Neural crest cell (in vitro differentiated cells): ENCODE measurements at places on chromosomes 13 and 19. TPM values are rescaled to one million over a fixed set of nuclear protein-coding genes. Genes with fewer than 3 reads are reported as not detected.

GRCh38 chr19:4979211-4979807, 10.4 kb downstream of the KDM4B start:
- no peak overlapping the region for H3K4me3 ChIP-seq
- H3K4me1 ChIP-seq, result peaks cover 33% of the 10 kb centered on the region
- DNase-seq, result no peak
- no peak overlapping the region for H3K27ac ChIP-seq
- H3K36me3 ChIP-seq, result no peaks in the 10 kb centered on the region

- peaks cover 30% of the 10 kb centered on the region for H3K27me3 ChIP-seq
- no peaks in the 10 kb centered on the region for H3K36me3 ChIP-seq
- no peak overlapping the region for H3K27ac ChIP-seq
- DNase-seq, result no peak
Measured at GRCh38 chr19:29507081-29507860, 18.5 kb upstream of the VSTM2B start.

The ZNF729 gene
- total RNA-seq, result not detected in 2 replicates

DNA sequence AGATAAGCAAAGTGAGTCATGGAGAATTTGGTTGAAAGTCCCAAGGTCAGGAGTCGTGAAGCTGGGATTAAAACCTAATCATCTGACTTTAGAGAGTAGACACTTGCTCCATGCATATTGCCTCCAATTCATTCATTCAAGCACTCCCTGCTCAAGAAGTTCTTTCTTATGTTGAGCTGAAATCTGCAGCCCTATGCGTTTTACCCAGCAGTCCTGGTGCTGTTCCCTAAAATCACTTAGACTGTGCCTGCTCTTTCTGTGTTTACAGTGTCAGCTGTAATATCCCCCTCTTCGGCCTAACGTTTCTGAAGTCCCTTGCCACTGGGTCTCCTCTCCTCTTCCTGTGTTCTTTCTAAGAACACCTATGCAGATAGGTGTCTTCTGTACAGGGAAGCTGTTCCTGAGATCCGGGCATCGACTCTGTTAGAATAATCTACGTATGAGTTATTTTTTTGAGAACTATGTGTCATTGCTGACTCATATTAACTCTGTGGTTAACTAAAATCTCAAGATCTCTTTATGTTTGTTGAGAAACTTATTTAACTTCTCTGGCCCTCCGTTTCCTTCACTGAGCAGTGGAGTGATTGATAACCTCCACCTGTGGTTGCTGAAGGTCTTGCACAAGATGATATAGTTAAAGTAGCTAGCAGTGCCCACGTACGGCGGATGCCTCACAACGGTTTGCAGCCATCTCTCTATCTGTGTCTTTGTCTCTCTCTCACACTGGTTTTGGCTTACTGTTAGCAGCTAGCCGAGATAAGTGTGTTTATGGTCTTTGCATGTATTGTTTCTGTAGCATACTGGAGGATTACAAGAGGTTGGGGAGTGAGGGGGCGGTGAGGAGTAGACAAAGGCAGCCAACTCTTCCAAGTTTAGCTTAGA, 4.7 kb downstream of the ALOX5AP start:
- H3K4me3 ChIP-seq, result no peak overlapping the region
- DNase-seq, result no peak
- H3K27me3 ChIP-seq, result no peaks in the 10 kb centered on the region
- H3K27ac ChIP-seq, result no peak overlapping the region
- peaks cover 39% of the 10 kb centered on the region for H3K4me1 ChIP-seq

GRCh38 chr19:8517551-8518442, 3.8 kb upstream of the ZNF414 start:
- peaks cover 5% of the 10 kb centered on the region for H3K27me3 ChIP-seq
- peaks cover 17% of the 10 kb centered on the region for H3K4me1 ChIP-seq
- no peak for DNase-seq
- H3K27ac ChIP-seq, result peak overlapping the region; percentile 47
- peak overlapping the region; percentile 64 for H3K4me3 ChIP-seq
- peaks cover 3% of the 10 kb centered on the region for H3K36me3 ChIP-seq

The ETV2 gene
- total RNA-seq, result 1.7 and 1.8 TPM in 2 replicates

- H3K4me1 ChIP-seq, result peaks cover 16% of the 10 kb centered on the region
- H3K4me3 ChIP-seq, result no peak overlapping the region
- no peaks in the 10 kb centered on the region for H3K27me3 ChIP-seq
- no peak for DNase-seq
- H3K27ac ChIP-seq, result no peak overlapping the region
Measured at GRCh38 chr13:91313103-91313502, 34.4 kb upstream of the MIR17HG start.

GRCh38 chr19:18800636-18801035, 9.5 kb upstream of the COMP start:
- no peaks in the 10 kb centered on the region for H3K4me1 ChIP-seq
- peaks cover 33% of the 10 kb centered on the region for H3K27me3 ChIP-seq
- H3K4me3 ChIP-seq, result no peak overlapping the region
- no peak overlapping the region for H3K27ac ChIP-seq
- H3K36me3 ChIP-seq, result no peaks in the 10 kb centered on the region
- DNase-seq, result no peak

The ZNF426 gene
- total RNA-seq, result 24.5 and 26.7 TPM in 2 replicates

The ZNF560 gene
- 0.12 TPM in 1 of 2 replicates, not detected in the other for total RNA-seq

GRCh38 chr19:15260939-15261338, 28.7 kb upstream of the EPHX3 start:
- DNase-seq, result no peak
- no peak overlapping the region for H3K4me3 ChIP-seq
- H3K27me3 ChIP-seq, result no peaks in the 10 kb centered on the region
- no peaks in the 10 kb centered on the region for H3K4me1 ChIP-seq
- peaks cover 13% of the 10 kb centered on the region for H3K36me3 ChIP-seq
- H3K27ac ChIP-seq, result no peak overlapping the region

DNA sequence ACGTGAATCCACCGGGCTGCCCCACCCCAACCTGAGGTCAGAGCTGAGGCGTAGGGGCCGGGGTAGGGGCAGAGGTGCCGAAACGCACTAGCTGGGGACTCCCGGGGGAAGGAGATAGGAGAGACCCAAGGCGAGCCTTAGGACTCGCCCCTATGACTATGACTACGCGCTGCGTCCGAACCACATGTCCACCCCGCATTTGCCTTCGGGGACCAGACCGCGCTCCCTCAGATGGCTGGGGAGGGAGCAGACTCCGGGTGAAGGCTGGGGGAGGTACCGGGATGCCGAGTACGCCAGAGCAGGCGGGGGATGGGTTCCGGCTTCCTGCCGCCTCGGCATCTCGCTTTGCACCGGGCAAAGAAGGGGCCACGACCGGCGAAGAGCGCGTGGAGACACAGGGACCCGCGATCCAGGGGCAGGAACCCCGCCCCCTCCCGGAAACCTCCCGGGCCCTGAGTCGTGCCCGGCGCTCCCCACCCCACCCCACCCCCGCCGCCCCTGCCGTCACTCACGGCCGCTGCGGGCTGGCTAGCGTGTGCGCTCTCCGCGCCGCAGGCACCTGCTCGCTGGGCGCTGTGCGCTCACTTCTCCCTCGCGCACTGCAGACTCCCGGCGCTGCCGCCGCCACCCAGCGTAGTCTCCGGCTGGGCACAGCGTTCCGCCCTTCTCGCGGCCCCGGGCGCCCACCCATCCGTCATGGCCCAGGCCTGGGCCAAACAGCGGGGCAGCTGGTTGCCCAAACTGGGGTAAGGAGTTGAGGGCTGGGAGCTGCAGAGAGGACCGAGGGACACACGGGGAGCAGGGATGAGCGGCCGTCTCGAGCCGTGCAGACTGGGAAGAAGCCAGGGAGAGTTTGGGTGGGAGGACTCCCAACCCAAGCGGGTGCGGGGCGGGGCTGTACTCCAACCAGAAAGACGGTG, 622 bp upstream of the VSTM2B start:
- H3K4me3 ChIP-seq, result peak overlapping the region; percentile 84
- no peaks in the 10 kb centered on the region for H3K36me3 ChIP-seq
- H3K4me1 ChIP-seq, result peaks cover 18% of the 10 kb centered on the region
- H3K27ac ChIP-seq, result no peak overlapping the region

GRCh38 chr13:84940798-84941197, 858.4 kb downstream of the SLITRK6 start:
- H3K27me3 ChIP-seq, result no peaks in the 10 kb centered on the region
- H3K4me1 ChIP-seq, result peaks cover 5% of the 10 kb centered on the region
- no peak overlapping the region for H3K4me3 ChIP-seq
- no peak overlapping the region for H3K27ac ChIP-seq

DNA sequence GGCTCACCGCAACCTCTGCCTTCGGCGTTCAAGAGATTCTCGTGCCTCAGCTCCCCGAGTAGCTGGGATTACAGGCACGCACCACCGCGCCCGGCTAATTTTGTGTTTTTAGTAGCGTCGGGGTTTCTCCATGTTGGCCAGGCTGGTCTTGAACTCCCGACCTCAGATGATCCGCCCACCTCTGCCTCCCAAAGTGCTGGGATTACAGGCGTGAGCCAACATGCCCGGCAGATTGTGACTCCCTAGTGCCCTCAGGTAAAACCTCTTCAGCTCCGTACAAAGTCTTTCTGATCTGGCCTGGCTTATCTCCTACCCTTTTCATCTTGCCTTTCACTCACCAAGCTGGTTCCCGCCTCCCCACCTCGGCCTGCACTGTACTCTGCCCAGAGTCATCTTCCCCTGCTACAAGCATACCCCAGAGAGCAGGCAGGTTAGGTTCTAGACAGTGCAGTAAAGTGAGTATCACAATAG, 15.0 kb downstream of the BICRA start:
- peaks cover 23% of the 10 kb centered on the region for H3K4me1 ChIP-seq
- no peak overlapping the region for H3K4me3 ChIP-seq
- no peak for DNase-seq
- no peaks in the 10 kb centered on the region for H3K27me3 ChIP-seq
- H3K36me3 ChIP-seq, result no peaks in the 10 kb centered on the region

DNA sequence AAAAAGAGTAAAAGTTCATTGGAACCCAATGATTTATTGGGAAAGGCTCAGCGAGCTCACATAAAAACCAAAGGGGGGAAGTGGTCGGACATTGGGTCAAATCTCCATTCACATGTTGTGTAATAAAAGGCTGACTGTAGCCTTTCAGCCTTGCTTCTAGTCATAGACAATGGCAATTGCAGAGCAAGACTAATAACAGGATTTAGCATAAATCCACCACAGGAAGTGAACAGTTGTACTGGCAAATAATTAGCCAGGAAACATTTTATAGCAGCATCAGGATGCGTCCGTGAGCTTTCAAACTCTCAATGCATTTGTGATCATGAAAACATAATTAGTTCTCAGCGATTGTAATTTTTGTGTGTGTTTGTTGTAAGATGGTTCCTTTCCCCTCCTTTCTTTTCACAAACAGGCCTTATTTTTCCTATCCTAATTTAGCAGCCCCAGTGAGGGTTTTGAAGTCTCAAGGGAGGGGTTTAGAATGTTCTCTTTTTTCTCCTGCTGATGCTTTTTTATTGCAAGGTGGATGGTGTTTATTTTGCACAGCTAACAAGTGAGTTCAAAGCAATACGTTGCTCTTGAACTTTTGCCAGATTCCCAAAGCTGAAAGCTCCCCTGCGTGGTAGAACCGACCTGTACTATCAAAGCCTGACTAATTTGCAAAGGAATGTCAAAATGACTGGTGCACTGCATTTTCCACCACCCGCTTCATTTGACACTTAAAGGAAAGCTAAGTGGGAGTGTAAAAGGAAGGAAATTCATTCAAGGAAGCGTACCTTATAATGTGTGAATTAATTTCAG, 105.6 kb downstream of the SPRY2 start:
- H3K36me3 ChIP-seq, result peaks cover 6% of the 10 kb centered on the region
- peak overlapping the region; percentile 88 for H3K27ac ChIP-seq
- no peaks in the 10 kb centered on the region for H3K27me3 ChIP-seq
- no peak for DNase-seq
- H3K4me1 ChIP-seq, result peaks cover 45% of the 10 kb centered on the region
- H3K4me3 ChIP-seq, result peak overlapping the region; percentile 39

DNA sequence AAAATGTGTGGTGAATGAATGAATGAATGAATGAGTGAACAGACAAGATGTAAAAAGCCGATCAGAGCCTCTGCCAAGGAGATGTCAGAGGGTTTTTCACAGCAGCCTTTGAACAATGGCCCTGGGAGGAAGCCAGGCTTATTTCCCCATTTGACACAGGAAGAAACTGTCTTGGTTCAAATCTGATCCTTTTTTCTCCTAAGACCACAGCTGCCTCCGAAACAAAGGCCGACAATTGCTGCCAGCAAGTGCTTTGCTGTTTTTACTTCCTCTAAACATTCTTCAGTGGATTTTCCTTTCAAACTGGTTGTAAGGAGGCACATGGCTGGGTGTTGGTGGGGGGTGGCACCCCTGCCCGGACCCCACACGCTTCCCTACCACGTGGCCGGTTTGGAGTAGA, 44.2 kb upstream of the HOMER3 start:
- H3K4me3 ChIP-seq, result no peak overlapping the region
- H3K27ac ChIP-seq, result peak overlapping the region; percentile 19
- no peak for DNase-seq
- peaks cover 9% of the 10 kb centered on the region for H3K27me3 ChIP-seq
- no peaks in the 10 kb centered on the region for H3K36me3 ChIP-seq

GRCh38 chr13:76656500-76656899, 229.7 kb downstream of the KCTD12 start:
- H3K4me3 ChIP-seq, result no peak overlapping the region
- no peaks in the 10 kb centered on the region for H3K27me3 ChIP-seq
- H3K4me1 ChIP-seq, result no peaks in the 10 kb centered on the region

GRCh38 chr19:18637673-18638630, 1.1 kb downstream of the KLHL26 start:
- peak overlapping the region; percentile 97 for H3K4me3 ChIP-seq
- peaks cover 21% of the 10 kb centered on the region for H3K4me1 ChIP-seq
- no peak for DNase-seq
- no peaks in the 10 kb centered on the region for H3K27me3 ChIP-seq

DNA sequence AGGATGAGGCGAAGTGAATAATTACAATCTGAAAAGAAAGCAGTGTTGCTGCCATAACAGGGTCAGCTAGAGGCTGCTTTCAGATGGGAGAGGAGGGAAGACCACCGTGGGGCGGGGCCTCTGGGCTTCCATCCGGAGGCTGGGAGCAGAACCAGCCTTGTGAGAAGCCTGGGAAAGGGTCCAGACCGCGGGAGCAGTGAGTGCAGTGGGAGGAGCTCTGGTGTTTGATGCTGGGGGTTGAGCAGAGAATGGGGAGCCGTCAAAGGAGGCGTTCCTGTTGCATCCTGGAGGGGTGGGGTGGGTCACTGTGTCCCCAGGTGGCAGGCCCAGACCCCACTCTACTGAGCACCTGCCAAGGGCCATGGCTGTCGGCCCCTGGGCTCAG, 18.1 kb downstream of the NKPD1 start:
- no peak overlapping the region for H3K27ac ChIP-seq
- peaks cover 5% of the 10 kb centered on the region for H3K4me1 ChIP-seq
- no peak for DNase-seq
- peaks cover 10% of the 10 kb centered on the region for H3K36me3 ChIP-seq
- no peaks in the 10 kb centered on the region for H3K27me3 ChIP-seq

The ZNF837 gene
- 4.5 and 5.0 TPM in 2 replicates for total RNA-seq

The PTGER1 gene
- total RNA-seq, result 0.27 and 0.40 TPM in 2 replicates

- DNase-seq, result no peak
- no peak overlapping the region for H3K27ac ChIP-seq
- no peaks in the 10 kb centered on the region for H3K27me3 ChIP-seq
- H3K36me3 ChIP-seq, result peaks cover 2% of the 10 kb centered on the region
Measured at GRCh38 chr13:111382877-111383276, 62.4 kb downstream of the TEX29 start.

DNA sequence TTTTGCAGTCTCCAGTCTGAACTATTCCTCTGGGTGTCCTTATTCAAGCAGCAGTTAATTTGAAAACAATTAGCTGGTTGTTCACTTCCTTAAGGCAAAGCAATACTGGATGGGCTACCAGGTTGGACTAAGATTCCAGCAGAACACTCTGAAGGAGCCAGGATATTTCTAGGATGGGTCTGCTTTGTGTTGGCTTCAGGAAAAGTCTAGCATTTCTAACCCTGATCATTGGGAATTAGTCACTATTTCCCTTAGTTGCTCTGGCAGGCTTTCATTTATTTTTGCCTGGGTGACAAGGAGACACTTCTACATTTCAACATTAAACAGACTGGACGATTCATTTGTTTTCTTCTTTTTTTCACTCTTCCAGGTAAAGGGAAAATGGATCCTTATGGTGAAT, 228.4 kb downstream of the ENOX1 start:
- H3K4me3 ChIP-seq, result no peak overlapping the region
- DNase-seq, result no peak
- H3K36me3 ChIP-seq, result no peaks in the 10 kb centered on the region
